WERI-Rb-1 (cell line): ENCODE measurements at places on chromosomes 1 and 21.

DNA sequence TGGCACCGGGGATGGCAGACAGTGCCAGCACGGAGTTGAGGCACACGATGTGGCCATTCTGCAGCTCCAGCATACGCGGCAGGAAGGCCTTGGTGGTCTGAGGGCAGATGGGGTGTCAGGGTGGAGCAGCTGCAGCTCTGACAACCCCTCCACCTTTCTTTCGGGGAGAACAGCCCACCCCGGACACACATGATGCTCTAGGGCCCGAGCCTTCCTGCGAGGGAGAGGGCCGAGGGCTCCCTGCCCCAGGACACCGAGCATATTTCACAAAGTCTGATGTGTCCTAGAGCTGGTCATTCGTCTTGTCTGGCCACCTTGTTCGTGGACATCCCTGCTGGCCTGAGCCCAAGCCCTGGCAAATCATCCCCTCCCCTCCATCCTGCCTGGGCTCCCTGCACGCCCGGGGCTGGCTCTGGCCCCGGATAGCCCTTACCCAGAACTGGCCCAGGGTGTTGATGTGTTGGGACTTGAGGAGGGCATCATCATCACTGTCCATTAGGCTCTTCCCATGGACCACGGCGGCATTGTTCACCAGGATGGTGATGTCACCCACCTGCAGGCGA, 39.1 kb downstream of the DHRS3 start:
- no peak for DNase-seq

- DNase-seq: no peak
Measured at GRCh38 chr1:80542231-80542630, 1258.5 kb upstream of the ADGRL2 start.

DNA sequence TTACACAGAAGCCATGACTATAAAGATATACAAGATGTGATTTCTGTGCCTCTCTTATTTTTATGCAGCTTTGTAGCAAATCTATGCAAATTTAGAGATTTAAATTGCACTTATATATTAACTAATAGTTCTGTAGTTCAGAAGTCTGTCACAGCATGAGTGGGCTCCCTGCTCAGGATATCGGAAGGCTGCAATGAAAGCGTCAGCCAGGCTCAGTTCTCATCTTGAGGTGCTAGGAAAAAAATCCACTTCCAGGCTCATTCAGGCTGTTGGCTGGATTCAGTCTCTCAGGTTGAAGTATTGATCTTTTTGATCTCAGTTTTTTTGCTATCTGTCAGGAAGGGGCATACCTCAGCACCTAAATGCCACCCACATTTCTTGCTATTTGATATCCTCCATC, 487.4 kb upstream of the DEPDC1 start:
- DNase-seq: no peak

GRCh38 chr1:169576935-169577331, 9.3 kb downstream of the F5 start:
- no peak for DNase-seq

DNA sequence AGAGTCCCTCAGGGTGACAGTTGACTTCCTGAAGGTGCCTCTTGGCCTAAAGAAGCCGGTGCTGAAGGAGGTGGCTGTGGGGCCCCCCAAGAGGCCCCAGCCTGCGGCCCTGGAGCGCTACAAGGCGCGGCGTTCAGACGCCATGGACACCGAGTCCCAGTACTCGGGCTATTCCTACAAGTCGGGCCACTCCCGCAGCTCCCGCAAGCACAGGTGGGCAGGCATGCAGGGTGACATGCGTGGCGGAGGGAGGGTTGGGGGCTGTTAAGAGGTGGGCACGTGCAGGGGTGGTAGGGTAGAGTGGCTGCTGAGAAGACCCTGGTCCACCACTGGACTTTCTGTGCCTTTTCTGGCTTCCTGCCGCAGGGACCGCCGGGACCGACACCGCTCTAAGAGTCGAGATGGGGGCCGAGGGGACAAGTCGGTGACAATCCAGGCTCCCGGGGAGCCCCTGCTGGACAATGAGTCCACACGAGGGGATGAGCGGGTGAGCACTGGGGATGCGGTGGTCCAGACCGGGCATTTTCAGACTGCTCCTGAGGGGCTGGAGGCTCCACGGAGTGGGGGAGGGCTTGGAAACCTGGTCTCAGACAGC, 15.4 kb downstream of the VANGL2 start:
- DNase-seq: no peak

- DNase-seq: no peak
Measured at GRCh38 chr21:45607021-45607908, 36.3 kb upstream of the PCBP3 start.

GRCh38 chr1:246067432-246068216, 439.5 kb downstream of the SMYD3 start:
- DNase-seq: no peak

GRCh38 chr1:68202239-68202832, 30.0 kb downstream of the WLS start:
- DNase-seq: no peak

- DNase-seq: no peak
Measured at GRCh38 chr1:44604157-44604955, 69.9 kb downstream of the TMEM53 start.

- no peak for DNase-seq
Measured at GRCh38 chr1:113128116-113128515, 55.1 kb downstream of the LRIG2 start.

GRCh38 chr1:150760013-150760412, 5.6 kb downstream of the CTSS start:
- DNase-seq: no peak
